Kidney (tissue), 22 donors: ENCODE measurements at places on chromosomes 1 and 21. TPM values are rescaled to one million over a fixed set of nuclear protein-coding genes. Genes with fewer than 3 reads are reported as not detected.

DNA sequence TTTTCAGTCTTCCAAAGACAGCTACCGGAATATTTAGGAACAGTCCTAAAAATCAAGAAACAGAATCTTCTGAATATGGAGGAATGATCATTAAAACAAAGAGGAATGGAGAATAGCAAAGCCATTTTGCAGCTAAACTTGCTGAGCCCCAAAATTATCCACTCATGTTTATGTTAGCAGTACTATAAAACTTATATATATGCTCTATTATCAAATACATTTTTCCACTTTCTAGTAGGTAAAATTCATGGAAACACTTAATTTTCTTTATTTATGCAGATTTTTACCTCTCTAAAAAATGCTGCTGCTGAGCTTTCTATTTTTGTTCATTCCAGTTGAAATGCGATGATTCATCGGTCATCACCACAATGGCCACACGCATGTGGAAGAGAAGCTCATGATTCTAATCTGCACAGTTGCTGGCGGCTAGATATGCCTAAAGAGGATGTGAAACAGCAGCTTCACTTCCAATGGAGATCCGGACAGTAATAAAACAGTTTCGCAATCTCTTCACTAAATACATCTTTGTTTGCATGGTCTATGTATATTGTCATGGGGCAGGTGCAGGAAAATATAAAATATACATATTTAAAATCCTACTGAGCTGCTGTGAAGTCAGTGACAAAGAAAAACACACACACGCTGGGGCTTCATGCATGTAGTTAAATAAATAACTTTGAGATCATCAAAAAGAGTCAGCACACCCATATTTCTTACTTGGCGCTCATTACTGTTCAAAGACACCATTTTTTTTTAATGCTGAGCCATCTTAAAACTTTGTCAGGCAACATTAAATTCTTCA lies 292.2 kb downstream of the SMYD3 start:
- no peak for DNase-seq

ATP5PO gene
- 693 TPM for polyA plus RNA-seq

SERINC2 gene
- polyA plus RNA-seq = 99.2 TPM

TMEM51 gene
- polyA plus RNA-seq = 38.1 TPM

- peak; percentile 86 for DNase-seq
These were observed 11.9 kb upstream of the EDN2 start for GRCh38 chr1:41496080-41497055.

GRCh38 chr1:86616871-86617270 lies 70.0 kb downstream of the CLCA4 start:
- DNase-seq = no peak

CELA3B gene
- polyA plus RNA-seq = not detected

DNA sequence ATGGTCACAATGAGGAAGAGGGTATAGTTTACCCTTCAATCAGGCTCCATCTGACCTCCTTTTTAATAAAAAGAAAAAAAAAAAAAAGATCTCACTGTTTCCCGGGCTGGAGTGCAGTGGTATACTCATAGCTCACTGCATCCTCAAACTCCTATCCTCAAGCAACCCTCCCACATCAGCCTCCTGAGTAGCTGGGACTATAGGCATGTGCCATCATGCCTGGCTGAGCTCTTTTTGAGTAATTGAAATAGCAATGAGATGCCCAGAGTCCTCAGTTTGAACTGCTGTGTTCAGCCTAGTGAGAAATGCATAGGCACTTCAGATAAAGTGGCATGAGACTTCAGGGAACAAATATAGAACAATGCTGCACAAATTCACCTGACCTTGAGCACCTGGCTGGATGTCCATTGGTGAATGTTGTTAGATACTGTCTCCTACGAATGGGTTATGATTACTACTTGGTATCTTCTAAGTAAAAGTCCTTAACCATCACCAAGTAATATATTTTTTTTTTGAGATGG lies 67.6 kb downstream of the NR5A2 start:
- DNase-seq = no peak

CHAF1B gene
- polyA plus RNA-seq = 1.0 TPM

DNASE2B gene
- not detected for polyA plus RNA-seq

GRCh38 chr1:167412920-167413319 lies 105.4 kb downstream of the CD247 start:
- no peak for DNase-seq

- DNase-seq = no peak
These were observed 190.5 kb downstream of the APP start for GRCh38 chr21:25979845-25980616.

ZBTB18 gene
- 9.0 TPM for polyA plus RNA-seq

GRCh38 chr1:104733866-104734265 lies 984.2 kb downstream of the AMY1C start:
- no peak for DNase-seq

- DNase-seq = no peak
These were observed 355.9 kb upstream of the ADGRL4 start for GRCh38 chr1:79362470-79362869.

CACNA1S gene
- 0.41 TPM for polyA plus RNA-seq

DNA sequence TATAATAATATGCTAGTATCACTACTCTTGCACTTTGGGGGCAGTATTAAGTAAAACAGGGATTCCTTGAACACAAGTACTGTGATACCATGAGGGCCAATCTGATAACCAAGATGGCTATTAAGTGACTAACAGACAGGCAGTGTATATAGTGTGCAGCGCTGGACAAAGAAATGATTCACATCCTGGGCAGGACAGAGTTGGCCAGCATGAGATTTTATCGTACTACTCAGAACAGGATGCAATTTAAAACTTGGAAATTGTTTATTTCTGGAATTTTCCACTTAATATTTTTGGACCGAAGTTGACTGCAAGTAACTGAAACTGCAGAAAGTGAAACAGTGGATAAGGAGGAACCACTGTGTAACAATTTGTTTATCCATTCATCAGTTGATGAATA lies 74.6 kb downstream of the DNTTIP2 start:
- DNase-seq = no peak

DNA sequence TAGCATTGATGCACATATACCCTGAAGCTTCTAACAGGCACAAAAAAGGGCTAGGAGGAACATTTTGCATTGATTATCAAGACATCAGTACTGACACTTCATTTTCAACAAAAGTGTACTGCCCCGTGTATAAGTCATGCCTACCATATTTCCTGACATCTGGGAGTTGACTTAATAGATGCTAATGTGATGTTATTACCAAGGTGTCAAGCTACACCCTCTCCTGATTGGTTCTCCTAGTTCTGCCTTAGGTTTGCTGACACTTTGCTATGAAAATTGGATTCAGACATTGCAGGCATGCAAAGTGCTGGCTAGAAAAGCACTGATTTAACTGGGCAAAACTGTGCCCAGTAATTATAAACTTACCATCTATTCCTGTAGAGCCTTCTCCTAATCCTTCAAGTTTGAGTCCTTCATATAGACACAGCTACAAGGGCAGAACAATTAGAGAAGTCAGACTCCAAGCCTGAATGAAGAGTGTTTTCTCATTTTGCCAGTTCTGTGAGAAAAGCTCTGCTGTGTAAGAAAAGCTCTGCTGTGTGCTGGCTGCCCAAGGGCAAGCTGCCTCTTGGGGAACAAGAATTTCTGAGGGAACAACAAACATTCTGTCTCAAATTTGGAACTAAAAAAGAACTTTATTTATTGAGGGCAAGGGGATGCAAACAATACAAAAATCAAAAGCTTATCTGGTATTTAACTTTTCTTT lies 11.2 kb downstream of the S100A10 start:
- no peak for DNase-seq

MX2 gene
- polyA plus RNA-seq = 4.3 TPM
